ENCODE measurements at places on chromosomes 7 and 10.

DNA sequence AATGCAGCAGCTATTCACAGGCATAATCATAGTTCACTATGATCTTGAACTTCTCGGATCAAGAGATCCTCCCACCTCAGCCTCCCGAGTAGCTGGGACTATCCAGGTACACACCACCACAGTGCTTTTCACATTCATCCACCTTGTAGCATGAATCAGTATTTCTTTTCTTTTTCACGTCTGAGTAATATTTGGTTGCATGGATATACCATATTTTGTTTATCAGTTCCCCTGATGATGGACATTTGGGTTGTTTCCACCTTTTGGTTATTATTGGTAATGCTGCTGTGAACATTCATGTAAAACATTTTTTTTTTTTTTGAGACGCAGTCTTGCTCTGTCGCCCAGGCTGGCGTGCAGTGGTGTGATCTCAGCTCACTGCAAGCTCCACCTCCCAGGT lies 3.6 kb upstream of the TBC1D12 start:
- DNase-seq = no peak

DNA sequence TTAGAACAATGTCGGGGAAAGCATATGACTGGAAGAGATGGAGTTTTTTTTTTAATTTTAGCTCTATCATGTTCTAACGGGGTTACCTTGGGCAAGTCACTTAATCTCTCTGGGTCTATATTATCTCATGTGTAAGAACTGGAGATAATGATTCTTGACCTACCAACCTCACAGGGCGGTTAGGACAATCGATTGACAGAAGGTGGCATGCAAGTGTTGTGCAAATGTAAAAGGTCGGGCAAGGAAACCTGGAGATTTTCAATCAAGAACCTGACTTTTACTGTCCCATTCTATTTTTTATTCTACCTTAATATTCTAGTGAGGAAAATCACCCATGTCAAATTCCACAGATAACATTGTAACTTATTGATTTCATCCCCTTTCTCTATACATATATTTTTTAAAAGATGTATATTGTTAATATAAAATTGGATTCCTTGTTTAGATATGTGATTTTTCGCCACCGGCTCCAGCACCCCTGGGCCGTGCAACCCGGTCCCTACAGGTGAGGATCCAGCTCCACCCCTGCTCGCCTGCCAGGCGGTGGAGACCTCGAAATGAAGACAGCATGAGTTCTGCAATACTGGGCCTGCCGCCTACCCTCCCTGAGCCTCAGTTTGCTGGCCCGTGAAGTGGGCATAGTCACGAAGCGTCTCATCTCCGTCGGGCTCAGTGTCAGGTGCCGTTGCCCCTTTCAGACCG lies 497.6 kb upstream of the PHF14 start:
- DNase-seq = no peak

- no peak for DNase-seq
These were observed 76.4 kb downstream of the RUNDC3B start for GRCh38 chr7:87704590-87704989.

DNA sequence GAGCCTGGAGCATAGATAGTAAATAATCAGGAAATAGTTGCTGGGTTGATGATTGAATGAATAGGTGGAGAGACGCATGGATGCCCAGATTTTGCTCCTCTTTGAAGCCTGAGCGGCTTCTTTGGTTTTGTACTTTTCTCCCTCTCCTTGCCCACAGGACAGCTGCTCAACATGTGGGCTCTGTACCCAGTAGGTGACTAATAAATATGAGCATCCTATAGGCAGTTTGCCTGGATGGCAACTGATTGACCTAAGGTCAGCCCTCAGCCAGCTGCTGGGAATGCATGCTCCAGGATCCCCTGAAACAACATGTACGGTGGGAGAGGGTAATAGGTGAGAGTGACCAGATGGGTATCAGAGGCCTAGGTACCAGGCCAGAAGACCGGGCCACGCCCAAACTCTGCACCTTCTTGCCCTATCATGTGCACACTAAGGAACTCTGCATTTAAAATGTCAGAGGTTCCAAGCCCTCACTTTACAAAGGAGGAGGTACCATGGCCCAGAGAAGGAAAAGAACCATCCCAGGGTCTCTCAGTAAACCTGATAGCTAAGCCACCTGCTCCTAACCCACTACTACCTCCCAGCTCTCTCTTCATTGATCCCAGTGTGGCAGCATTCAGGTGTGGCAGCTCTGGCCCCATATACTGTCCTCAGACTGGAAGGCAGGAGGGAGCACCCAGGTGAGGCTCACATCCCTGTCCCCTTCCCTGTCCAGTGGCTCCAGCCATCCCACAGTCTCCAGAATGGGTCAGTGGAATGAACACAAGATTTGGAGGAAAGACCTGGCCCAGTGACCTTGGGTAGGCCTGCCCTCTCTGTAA lies 2.7 kb upstream of the ZCCHC24 start:
- no peak for DNase-seq

GRCh38 chr10:50286996-50287803 lies 35.9 kb upstream of the ASAH2 start:
- no peak for DNase-seq

DNA sequence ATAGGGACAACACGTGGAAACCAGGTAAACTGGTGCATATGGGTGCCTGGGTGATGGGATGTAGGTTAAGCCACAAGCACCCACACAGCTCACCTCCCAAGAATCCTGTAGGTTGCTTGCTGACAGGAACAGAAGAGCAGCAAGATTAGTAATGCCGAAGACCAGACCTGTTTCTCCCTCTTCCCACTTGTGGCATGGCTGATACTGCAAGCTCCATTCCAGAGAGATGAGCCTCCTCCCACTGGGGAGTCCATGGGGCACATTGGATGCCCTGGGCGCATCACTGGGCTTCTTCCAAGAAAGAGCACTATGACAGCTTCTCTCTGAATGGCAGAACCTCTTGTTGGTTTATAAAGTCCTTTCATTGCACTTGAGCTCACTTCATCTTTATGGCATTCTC lies 44.4 kb upstream of the LOXL4 start:
- DNase-seq = no peak

GRCh38 chr10:86716466-86716865 lies 40.0 kb upstream of the BMPR1A start:
- DNase-seq = no peak

- no peak for DNase-seq
These were observed 379.3 kb upstream of the PCDH15 start for GRCh38 chr10:55180357-55180756.

DNA sequence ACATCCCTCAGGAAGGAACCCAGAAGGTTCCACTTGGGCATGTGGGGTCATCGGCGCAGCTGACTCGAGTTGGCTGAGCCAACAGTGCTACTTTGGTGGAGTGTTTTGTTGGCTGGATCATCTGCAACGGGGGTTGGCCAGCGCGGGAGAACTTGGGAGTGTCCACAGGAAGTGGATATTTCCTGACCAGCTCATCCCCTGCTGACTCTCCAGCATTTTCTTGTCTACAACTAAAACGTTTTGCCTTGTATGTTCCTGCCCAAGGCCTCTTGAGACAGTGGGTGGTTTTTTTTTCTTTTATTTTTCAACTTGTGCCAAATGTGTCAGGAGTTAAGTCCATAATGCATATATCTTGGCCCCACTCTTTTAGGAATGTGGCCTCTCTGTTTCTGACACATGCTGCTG lies 208.6 kb downstream of the ZNF365 start:
- peak; percentile 98 for DNase-seq

DNA sequence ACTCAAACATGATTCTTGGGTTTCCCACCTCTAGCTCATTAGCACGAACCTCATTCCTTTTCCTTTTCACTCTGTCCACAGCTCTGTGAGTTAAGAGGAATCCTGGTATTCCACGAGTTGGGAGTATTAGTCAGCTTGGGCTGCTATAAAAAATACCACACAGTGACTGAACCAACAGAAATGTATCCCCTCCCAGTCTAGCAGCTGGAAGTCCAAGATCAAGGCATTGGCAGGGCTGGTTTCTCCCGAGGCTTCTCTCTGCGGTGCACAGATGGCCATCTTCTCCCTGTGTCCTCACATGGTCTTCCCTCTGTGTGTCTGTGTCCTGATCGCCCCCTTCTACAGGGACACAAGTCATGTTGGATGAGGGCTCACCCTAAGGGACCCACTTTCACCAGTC lies 261.6 kb downstream of the TNS3 start:
- no peak for DNase-seq

DNA sequence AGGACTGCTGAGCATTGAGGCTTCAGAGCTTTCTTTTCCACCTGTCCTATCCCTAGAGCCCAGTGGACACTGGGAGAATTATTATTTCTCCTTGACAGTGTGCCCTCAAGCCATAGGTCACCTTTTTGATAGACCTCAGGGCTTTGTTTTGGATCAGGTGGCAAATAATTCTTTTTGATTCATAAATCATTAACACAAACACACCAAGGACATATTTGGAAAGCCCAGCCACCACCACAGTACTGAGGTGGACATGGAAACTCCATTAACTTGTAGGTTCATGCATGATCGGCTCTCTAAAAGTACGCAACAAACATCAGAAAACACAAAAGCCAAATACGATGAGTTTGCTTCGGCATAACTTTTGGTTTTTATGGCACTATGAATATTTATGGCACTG lies 17.8 kb upstream of the PLEKHS1 start:
- DNase-seq = no peak

DNA sequence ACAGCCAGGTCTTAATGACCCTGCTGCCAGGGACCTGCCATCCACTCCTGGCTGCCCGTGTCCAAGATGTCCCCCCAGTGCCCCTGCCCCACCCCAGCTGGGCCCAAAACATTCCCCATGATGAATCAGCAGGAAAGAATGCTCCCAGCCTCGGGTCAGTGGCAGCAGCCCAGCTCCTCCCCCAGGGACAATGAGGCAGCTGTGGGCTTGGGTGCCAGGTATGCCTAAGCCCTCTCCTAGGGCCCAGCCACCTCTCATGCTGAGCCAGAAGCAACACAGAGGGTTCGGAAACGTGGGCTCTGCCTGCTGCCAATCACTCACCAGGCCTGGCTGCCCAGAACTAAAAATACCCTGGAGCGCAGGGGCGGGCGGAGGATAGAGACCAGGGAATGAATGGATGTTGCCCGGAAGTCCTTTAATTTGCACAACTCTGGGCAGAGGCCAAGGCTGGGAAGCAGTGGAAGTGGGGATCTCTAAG lies 1.5 kb upstream of the LOXL4 start:
- peak; percentile 68 for DNase-seq

DNA sequence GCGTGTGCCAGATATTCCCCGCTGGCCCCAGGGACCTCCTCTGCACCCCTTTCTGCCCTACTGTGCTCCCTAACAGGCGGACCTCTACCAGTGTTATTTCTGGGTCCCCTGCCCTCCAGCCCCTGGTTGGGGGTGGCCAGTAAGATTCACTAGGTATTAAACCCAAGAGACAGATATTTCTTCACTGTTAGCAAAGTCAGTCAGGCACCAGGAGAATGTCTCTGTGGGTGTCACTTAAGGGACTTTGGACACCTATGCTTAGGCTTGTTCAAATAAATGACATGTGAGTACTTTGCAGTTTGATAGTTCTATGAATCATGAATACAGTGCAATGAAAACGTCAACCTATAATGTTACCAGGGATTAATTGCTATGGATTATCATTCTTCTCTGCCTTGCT lies 234.3 kb upstream of the IGFBP3 start:
- no peak for DNase-seq

- no peak for DNase-seq
These were observed 8.9 kb upstream of the VSTM4 start for GRCh38 chr10:49123981-49124950.

DNA sequence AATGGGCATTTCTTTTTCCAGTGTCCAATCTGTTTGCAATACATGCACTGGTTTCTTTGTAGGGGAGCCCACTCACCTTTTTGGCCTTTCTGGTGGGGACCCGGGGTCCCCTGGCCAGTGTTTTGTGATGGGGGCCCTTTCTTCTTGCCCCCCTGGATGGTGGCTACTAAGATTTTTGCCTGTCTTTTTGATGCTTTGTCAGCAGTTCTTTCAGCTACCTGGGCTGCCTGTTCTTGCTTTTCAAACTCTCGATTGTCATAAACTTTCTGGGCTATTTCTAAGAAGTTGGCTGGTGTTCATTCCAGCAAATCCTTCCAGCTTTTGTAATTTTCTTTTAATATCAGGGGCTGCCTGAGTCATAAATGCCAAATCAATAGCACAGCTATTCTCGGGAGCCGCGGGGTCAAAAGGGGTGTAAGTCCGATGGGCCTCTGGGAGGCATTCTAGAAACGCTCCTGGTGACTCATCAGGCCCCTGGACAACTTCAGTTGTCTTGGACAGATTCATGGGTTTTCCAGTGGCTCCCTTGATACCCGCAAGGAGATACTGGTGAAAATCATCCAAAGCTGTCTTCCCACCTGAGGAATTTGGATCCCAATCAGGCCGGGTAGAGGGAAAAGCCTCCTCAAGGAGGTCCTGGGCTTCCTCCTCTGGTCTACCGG lies 79.0 kb downstream of the PRR15 start:
- DNase-seq = no peak

GRCh38 chr7:105213611-105214010 lies 175.1 kb downstream of the SRPK2 start:
- DNase-seq = no peak

DNA sequence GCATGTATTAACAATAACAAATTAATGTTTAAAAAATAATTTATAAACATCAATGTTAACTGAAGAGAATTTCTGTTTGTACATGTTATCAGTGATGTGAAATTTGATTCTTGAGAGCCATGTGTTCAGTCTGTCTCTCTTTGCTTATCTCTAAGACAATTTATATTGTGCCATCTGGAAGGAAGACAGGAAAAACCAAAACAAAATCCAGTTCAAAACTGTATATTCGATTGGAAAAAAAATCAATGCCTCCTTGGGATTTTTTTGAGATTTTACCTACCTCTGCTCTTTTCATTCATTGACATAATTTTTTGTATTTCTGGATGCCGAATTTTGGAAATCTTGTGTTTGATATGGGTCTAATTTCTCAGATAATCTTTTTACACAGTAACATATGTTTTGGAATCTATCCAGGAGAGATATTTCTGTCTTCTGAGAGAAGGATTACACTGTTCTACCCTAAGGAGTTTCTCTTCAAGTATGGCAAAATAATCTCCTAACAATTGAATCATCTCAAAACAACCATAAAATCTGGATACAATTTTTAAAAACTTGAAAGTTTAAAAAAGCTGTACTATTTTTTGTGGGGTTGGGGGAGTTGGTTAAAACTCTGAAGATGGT lies 311.9 kb upstream of the GNAI1 start:
- DNase-seq = no peak

- peak; percentile 88 for DNase-seq
These were observed 11.1 kb upstream of the INA start for GRCh38 chr10:103265717-103266329.

Data from choroid plexus epithelial cell (primary cell).